ENCODE measurements at places on chromosomes 4 and X. TPM values are rescaled to one million over a fixed set of nuclear protein-coding genes. Genes with fewer than 3 reads are reported as not detected.

Gene CXCR3
- 0.29 TPM for total RNA-seq

GRCh38 chrX:148069759-148070503, 88.8 kb downstream of the FMR1NB start:
- DNase-seq: no peak

DNA sequence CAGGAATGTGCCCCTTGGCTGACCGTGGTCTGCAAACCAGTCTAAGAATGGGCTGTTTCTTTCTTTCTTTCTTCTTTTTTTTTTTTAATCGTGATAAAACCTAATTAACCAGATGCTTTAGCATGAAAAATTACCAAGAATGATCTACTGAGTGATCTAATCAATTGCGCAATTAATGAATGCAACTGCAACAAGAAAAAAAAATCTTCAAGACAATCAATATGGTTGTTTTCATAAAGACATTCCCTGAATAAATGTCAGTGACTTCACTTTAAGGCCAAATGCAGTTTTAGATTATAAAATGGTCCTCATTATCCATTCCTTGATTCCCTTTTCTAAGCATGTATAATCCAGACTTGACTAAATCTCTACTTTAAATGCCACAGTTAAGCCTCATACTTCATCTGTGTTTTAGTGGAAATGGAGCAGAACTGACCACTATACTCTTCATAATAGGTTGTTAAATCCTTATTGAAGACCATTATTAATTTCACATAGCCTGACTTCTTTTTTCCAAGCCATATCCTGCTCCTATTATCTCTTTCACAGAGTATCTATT, 51.6 kb upstream of the SETD7 start:
- DNase-seq: no peak

DNA sequence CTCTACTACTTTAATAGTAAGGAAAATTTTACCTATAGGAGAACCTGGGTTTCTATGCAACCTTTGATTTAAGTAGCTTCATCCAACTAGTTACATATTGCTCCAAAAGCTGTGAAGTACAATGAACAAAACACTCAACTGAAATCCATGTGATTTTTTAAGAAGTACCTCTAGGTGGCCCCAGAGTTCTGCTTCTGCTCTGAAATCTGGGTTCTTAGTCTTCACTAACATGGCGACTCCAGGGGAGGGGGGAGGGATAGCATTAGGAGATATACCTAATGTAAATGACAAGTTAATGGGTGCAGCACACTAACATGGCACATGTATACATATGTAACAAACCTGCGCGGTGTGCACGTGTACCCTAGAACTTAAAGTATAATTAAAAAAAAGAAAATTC, 73.4 kb upstream of the MAGEB2 start:
- DNase-seq: no peak

DNA sequence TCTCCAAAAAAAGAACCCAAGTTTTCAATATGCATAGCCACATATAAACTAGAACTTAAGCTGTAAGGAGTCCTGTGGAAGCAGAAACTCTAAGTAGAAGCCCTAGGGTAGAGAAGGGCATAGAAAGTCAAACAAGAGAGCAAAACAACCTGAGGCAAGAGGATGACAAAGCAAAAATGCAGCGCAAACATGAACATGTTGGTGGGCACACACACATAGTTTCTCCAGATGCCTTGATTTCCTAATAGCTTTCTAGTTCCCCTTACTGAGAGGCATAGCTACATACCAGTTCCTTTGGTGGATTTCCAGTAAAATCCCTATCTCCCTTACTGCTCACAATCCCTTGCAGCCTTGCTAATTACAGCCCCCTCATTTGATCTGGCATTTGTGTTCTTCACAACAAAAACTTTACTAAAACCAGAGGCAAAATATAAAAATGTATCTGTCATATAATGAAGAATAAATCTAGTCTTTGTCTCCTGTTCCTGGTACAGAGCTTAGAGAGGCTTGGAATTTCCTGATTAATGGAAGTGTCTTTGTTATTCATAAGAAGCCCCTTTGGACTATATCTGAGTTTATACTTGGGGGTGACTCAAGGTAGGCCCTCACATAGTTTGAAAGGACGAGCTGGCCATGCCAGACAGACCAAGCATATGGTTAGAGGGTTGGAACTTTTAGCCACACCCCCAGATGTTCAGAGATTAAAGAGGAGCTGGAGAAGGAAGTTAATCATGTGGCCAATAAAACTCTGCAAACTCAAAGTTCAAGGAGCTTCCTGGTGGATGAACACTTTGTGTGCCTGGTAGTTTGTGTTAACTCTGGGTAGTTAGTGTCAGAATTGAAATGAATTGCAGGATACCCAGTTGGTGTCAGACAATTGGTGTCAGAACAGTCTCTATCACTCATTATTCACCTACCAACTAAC, 52.7 kb upstream of the ZCCHC13 start:
- no peak for DNase-seq

DNA sequence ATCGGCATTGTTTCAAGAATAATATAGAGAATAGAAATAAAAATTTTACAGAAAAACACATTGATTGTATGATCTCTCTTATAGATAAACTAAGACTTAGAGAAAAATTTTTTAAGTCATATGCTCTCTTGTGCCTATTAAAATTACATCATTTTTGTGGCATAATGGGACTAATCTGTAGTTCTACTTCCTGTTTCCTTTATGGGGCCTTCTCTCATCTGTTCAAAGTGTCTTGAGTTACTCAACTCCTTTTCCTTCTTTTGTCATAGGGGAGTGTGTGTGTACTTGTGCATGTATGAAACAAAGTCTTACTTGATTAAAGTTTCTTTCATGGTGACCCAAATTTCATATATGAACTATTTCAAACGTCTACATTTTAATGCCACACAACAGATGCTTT, 1448.9 kb upstream of the TENM3 start:
- DNase-seq: no peak

GRCh38 chr4:10625131-10625530, 59.4 kb downstream of the CLNK start:
- no peak for DNase-seq

- peak; percentile 55 for DNase-seq
Observed at GRCh38 chr4:8141935-8142334, 16.7 kb downstream of the ABLIM2 start.

GRCh38 chr4:98662626-98663225, 4.3 kb upstream of the TSPAN5 start:
- DNase-seq: no peak

Measured in right cardiac atrium (tissue), 5 donors.